ENCODE measurements at places on chromosomes 12 and 14. TPM values are rescaled to one million over a fixed set of nuclear protein-coding genes. Genes with fewer than 3 reads are reported as not detected.

DNA sequence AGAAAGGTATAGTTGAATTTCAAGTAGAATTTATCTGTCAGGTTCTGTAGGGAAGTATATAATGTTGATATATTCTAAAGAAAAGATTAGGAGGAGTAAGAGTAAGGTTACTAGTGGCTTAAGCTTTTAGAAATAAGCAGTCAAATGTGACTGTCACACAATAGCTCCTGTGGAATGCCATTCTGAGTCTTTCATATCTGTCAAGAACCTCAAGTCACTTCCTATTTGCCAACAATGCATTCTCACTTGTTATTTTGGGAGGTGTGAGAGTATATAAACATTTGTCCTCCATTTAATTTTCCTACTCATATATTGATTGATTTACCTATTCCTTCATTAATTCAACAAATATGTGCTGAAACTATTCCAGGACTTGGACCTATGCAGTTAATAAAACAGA lies 11.7 kb downstream of the CLEC9A start:
- no peaks in the 10 kb centered on the region for H3K36me3 ChIP-seq
- no peaks in the 10 kb centered on the region for H3K4me1 ChIP-seq
- no peak for DNase-seq
- no peaks in the 10 kb centered on the region for H3K27me3 ChIP-seq

GRCh38 chr12:104570174-104570907 lies 113.6 kb downstream of the CHST11 start:
- H3K27me3 ChIP-seq = no peaks in the 10 kb centered on the region
- no peaks in the 10 kb centered on the region for H3K36me3 ChIP-seq
- H3K4me1 ChIP-seq = peaks cover 53% of the 10 kb centered on the region
- DNase-seq = no peak

IL26 gene
- total RNA-seq = 0.88 TPM

LMNTD1 gene
- total RNA-seq = not detected

SYNDIG1L gene
- not detected for total RNA-seq
